ENCODE measurements at places on chromosomes 7 and 10. TPM values are rescaled to one million over a fixed set of nuclear protein-coding genes. Genes with fewer than 3 reads are reported as not detected.

SFTPA1 gene
- total RNA-seq, result not detected

DNA sequence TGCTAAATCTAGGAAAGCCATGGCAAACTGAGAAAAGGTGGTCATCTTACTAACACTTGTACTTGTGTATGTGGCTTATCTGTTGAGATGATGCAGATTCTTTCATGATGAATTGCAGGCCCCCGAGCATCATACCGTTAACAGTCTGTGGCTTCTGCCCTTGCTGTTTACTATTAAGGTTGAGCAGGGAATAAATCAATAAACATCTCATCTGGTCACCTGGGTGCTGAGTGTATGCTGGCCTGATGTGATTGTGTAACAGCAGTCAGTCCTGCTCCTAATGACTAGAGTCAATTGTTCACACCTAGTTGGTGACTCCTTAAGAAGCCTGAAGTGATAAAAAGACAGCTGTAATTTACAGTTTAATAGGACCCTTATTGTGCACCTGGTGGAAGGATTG lies 8.3 kb upstream of the GNAT3 start:
- DNase-seq, result no peak

DNA sequence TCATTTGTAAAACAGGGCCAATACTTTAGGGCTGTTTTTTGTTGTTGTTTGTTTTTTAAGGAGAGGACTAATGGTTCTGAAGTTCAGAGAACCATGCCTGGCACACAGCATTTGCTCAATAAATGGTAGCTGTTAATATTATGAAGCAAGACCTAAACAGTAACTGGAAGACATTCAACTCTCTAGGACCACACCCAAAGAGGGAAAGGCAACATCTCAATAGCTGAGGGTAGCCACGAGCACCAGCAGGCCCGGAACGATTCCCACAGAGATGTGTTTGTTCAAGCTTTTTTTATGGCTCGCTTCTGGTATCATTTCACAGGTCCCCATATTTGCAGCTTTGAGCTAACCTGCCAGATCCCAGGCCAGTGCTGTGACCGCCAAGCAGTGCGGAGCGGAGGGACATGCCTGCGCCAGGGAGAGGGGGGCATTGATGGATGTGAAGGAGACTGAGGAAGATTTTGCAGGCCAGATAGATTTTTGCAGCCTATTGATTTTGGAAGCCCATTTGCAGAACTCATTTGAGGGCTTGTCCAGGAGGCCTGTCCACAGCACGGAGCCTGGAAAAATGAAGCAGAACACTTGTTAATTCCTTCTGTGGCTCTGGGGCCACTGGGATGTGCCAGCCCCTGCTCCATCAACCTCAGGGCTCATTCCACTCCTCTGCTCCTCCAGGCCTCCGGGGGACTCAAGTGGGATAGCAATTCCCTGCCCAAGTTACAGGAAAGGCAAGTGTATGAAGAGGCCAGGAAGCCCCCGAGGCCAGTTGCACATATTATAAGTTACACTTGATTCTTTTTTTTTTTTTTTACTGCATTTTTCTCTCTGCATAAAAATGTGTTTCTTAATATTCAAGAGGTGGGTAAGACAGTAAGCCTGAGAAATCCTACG lies 57.3 kb upstream of the FGFR2 start:
- DNase-seq, result no peak

CALML3 gene
- not detected for total RNA-seq

PTPRZ1 gene
- 2.4 TPM for total RNA-seq

UCN3 gene
- not detected for total RNA-seq

DNA sequence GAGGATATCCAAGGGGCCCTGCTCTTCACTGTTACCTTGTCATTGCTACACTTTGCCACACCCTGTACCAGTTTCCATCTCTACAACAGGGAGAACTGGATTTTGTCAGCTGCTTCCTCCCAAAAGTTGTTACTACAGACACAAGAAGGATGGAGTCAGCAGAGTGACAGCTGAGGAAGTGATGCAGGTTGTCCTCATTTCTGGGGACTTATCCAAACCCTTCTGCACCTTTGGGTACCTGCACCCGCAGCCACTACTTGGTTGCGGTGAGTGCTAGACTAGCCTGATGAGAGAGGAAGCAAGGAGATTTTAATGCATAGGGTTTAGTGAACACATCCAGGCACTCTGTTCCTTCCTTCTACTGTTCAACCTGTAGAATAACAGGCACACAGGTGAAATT lies 281.0 kb downstream of the RPS24 start:
- no peak for DNase-seq

VPS26A gene
- total RNA-seq, result 12.3 TPM

DNA sequence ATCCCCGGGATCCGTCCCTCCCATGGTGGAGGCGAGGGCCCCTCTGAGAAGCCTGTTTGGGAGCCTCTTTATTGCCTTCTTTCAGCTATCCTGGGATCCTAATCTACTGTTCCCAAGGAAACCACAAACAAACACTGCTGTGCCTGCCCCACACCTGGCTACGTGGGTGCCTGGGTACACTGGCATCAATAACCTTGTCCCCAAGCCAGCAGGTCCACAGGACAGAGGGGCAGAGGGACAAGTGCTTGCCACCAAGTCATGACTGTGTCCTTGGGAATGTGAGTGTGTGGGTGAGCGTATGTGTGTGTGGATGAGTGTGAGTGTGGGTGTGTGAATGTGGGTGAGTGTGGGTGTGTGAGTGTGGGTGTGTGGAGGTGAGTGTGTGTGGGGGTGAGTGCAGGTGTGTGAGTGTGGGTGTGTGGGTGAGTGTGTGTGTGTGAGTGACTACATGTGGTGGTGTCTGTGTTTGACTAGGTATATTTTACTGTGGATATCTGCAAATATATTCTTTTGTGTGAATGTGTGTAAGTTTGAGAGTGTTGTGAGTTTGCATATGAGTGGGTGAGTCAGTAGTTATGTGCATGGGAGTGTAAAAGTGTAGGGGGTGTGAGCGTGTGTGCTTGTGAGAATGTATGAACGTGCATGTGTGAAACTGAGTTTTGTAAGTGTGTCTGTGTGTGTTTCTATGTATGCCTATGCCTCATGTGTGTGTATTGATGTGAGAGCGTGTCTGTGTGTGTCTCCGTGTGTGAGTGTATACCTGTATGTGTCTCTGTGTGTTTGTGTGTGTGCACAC lies 96.1 kb downstream of the TNS3 start:
- peak; percentile 68 for DNase-seq

GRCh38 chr7:42429339-42429738 lies 192.3 kb upstream of the GLI3 start:
- DNase-seq, result no peak

- DNase-seq, result no peak
Observed at GRCh38 chr7:22639396-22639795, 87.6 kb upstream of the IL6 start.

DNA sequence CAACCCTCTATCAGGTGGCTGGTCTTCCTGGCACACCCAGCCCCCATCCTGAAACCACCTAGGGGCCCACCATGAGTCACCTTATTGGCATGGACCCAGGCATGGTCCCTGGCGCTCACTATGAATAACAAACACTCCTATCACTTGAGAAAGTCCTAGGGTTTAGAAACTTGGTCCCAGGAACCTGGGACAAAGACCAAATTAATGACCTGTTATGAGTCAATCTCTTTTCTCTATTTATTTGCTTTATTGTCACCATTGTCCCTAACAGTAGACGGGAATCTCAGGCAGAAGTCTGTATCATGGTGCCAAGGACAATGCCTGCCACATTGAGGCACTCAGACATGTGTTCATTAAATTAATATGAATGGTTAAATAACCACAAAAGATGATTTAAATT lies 599.6 kb upstream of the C7orf33 start:
- DNase-seq, result no peak

DNA sequence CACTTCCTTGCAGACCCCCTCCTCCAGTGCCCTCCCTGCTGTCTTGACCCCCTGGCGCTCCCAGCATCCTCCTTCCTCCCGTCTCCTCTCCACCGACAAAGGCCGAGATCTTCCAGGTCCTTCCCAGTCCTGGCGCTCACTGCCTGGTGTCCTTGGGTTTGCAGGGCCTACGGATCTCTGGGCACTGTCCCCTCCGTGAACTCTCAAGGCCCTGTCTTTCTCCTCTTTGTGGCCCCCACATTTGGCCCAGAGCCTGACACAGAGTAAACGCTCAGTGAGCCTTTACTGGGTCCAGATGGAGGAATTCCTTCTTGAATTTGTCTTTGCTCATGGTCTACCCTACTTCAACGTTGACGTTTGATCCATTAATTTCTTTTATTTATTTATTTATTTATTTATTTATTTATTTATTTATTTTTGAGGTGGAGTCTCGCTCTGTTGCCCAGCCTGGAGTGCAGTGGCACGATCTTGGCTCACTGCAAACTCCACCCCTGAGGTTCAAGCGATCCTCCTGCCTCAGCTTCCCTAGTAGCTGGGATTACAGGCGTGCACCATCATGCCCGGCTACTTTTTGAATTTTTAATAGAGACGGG lies 29.7 kb downstream of the TMEM270 start:
- no peak for DNase-seq

CNPY1 gene
- not detected for total RNA-seq

TMEM130 gene
- total RNA-seq, result not detected

C10orf53 gene
- not detected for total RNA-seq
